ENCODE measurements at places on chromosomes 16 and 17. TPM values are rescaled to one million over a fixed set of nuclear protein-coding genes. Genes with fewer than 3 reads are reported as not detected.
A peak's percentile ranks its signal among the peaks of the same experiment; 100 is the strongest.

CTCF gene
- polyA plus RNA-seq: 88.3 TPM

HS3ST3B1 gene
- 26.8 TPM for polyA plus RNA-seq

CEP131 gene
- 15.7 TPM for polyA plus RNA-seq

SPATA22 gene
- polyA plus RNA-seq: 0.15 TPM

KRT39 gene
- not detected for polyA plus RNA-seq

TSNAXIP1 gene
- 7.8 TPM for polyA plus RNA-seq

LITAFD gene
- not detected for polyA plus RNA-seq

TAX1BP3 gene
- 78.4 TPM for polyA plus RNA-seq

TMC8 gene
- polyA plus RNA-seq: 1.4 TPM

MFSD11 gene
- 32.6 TPM for polyA plus RNA-seq

SRCIN1 gene
- polyA plus RNA-seq: 3.7 TPM

PRR15L gene
- 17.7 TPM for polyA plus RNA-seq

CBFA2T3 gene
- 2.1 TPM for polyA plus RNA-seq

TNK1 gene
- 5.5 TPM for polyA plus RNA-seq

CACNA1H gene
- 17.0 TPM for polyA plus RNA-seq

GPR139 gene
- polyA plus RNA-seq: not detected

- no peak for DNase-seq
These were observed 18.2 kb downstream of the CMTM4 start for GRCh38 chr16:66678337-66678736.

GRCh38 chr17:81959362-81960129, 1.4 kb downstream of the NOTUM start:
- no peak for DNase-seq

- DNase-seq: no peak
These were observed 40.5 kb upstream of the KCNJ2 start for GRCh38 chr17:70128727-70129238.

DNA sequence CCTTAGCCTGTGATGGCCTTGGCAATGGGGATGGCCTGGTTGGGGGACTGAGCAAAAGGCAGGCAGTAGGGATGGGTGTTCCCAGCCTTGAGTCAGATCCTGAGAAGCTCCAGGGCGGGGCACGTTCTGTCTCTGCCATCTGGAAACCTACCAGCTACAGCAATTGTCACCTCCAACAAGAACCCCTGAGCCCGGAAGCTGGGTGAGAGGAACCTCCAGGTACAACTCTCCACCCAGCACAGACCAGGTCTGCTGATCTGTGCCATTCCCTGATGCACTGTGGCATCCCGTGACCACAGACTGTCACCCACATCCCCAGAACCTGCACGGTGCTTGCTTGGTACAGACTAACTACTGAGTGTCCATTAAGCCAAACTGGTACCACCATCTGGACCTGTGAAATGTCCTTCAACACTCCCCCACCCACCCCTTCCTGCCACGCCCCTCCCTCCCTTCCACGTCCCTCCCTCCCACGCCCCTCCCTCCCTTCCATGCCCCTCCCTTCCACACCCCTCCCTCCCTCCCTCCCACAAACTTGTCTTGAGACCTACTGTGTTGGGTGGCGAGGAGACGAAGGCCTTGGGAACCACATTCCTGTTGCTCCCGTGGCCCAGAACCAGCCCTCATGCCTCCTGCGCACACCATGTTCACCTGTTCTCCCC, 16.6 kb downstream of the MYO15B start:
- no peak for DNase-seq

GRCh38 chr16:15782573-15783365, 74.1 kb downstream of the MYH11 start:
- no peak for DNase-seq

DNA sequence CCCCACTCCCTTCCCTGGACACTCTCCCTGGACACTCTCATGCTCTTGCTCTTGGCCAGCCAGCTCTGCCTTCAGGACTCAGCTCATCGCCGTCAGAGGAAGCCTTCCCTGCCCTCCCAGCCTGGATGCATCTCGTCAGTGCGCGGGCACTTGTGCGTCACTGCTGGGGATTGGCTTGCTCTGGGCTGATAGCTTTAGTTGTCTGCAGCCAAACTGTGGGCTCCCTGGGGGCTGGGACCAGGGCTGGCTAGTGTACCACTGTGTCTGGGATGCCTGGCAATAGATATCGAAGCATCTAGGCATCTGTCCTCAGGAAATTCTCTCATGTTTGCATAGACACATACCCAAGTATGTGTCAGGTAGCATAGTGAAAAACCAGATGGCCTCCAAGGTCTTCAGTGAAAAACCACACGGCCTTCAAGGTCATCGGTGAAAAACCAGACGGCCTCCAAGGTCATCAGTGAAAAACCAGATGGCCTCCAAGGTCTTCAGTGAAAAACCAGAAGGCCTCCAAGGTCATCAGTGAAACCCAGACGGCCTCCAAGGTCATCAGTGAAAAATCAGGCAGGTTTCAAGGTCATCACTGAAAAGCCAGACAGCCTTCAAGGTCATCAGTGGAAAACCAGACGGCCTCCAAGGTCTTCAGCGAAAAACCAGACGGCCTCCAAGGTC, 72.0 kb downstream of the CMIP start:
- DNase-seq: no peak

DNA sequence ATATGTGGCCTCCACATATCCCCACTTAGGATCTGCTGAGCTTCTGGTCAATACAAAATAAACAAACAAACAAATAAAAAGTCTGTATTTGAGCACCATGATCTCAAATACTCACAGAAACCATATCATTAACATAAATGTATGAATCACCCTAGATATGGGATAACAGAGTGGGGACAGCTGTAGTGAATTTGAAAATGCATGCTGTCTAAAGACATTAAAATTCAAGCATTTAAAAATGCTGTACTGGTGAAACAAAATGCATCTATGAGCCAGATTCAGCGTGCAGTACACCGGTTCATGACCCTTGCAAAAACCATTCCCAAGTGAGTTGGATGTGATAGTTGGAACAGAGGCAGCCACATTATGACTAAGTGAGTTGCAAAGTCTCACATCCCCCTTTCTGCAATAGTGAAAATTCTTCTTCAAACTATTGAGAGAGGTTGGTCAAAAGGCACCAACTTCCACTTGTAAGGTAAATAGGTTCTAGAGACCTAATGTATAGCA, 12.3 kb downstream of the GRIN2A start:
- no peak for DNase-seq

- no peak for DNase-seq
These were observed 173.1 kb upstream of the NLRP1 start for GRCh38 chr17:5757314-5757907.

- no peak for DNase-seq
These were observed 510.6 kb downstream of the CDH13 start for GRCh38 chr16:83137326-83137781.

- DNase-seq: no peak
These were observed 374.0 kb upstream of the ASIC2 start for GRCh38 chr17:33667052-33667509.

- DNase-seq: no peak
These were observed 4.6 kb downstream of the TRIM47 start for GRCh38 chr17:75873587-75874322.

DNA sequence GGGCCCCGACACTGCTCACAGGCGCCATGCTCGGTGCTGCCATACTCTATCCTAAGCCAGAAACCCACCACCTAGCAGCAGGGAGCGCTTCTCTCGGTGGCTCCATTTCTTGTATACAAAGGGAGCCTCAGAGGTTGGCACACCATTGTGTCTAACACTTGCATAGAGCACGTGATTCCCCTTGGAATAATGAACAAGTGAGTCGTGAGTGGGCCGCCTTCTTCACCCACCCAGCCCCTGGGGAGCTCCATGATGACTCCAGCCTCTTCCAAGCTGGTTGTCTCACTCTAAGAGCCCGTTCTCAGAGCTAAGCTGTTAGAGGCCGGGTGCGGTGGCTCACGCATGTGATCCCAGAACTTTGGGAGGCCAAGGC, 82.3 kb upstream of the ZNF469 start:
- DNase-seq: no peak

DNA sequence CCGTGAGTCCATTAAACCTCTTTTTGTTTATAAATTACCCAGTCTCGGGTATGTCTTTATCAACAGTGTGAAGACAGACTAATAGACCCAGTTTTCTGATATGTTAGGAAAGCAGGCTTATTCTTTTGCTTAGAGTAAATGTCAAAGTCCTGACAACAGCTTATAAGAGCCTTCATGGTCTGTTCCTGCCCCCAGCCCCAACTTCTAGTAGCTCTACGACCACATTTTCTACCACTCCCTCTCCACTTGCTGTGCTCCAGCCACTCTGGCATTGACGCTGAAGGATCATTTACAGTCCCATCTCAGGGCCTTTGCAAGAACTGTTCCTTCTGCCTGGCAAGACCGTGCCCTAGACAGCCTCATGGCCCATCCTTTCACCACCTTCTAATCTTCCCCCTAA, 104.6 kb upstream of the GPR139 start:
- DNase-seq: no peak

DNA sequence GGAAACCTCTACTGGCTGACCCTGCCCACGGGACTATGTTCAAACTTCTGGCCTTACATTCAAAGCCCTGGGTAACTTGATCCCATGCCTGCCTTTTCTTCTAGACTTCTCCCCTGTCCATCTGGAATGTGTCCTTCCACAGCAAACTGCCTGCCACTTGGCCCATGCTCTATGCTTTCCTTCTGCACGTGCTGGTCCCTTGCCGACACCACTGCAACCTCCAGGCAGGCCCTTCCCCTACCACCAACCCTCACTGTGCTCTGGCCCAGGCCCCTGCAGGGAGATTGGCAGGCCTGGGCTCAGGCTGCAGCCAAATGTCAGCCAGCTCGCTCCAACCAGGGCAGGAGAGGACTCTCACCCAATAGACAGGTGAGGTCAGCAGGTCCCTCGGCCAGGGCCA, 11.0 kb downstream of the HSD11B2 start:
- no peak for DNase-seq

DNA sequence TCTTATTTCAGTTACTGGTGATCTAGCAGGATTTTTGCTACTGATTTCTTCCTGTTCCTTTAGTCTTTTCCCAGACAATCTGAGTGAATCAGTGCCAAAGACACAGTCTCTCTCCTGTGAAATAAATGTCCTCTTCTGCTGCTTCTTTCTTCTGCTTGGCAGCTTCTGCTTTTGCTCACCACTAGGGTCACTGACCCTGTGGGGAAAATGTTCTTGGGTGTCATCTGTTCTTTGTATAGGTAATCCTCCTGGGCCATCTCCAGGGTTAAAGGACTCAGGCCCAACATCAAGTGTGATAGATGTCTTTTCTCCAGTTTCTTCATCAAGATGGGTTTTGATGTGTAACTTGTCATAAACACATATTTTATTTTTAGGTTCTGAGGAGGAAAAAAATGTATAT, 5.2 kb downstream of the PALB2 start:
- DNase-seq: no peak

GRCh38 chr16:24734382-24734781, 4.9 kb downstream of the TNRC6A start:
- DNase-seq: no peak

GRCh38 chr16:57264381-57264780, 19.3 kb downstream of the ARL2BP start:
- no peak for DNase-seq

DNA sequence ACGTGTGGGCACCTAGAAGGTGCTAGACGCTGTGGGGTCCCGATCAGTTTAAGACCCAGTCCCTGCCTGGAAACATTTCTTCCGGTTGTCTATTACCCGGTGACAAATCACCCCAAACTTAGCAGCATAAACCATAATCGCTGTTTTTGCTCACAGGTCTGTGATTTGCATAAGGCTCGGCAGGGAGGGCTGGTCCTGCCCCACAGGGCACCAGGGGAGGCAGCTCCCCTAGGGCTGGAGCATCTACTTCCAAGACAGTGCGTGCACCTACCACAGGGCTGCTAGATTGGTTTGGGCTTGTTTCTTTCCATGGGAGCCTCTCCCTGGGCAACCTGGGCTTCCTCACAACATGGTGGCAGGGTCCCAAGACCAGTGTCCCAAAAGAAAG, 214.5 kb upstream of the CIBAR2 start:
- no peak for DNase-seq

- peak; percentile 62 for DNase-seq
These were observed 15.6 kb upstream of the TMEM98 start for GRCh38 chr17:32912218-32912897.

GRCh38 chr16:12628536-12628935, 175.2 kb downstream of the CPPED1 start:
- no peak for DNase-seq

DNA sequence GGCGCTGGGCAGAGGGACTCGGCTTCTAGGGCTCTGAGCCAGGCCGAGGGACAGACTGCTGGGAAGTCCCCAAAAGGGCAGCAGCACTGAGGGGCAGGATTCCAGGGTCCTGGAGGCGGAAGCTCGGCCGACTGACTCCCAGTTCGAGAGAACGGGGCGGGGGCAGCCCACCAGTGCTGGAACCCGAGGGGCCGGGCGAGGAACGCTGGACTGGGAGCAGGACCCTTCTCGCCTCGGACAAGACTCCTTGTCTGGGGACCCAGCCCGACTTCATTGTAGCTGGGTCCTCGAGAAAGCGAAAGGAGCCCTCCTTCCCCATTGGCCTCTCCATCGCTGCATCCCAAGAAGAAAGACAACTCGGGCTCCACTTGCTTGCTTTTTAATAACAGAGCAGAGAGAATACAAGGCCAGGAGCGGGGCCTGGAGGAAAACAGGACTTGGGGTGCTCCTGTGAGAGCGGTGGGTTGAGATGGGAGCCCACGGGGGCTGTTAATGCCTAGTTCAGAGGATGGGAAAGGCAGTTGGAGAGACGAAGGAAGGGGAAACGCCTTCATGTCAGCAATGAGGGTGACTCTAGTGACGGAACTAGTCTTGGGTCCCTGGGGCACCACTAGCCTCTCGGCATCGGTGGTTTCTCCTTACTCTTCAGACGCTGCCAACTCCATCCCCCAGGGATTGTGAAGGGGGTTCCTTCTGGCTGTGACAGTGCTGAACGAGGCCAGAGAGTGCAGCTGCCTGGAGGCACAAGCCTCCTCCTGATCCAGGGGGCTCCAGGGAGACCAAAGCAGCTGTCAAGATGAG, 492 bp upstream of the CAMTA2 start:
- DNase-seq: no peak

DNA sequence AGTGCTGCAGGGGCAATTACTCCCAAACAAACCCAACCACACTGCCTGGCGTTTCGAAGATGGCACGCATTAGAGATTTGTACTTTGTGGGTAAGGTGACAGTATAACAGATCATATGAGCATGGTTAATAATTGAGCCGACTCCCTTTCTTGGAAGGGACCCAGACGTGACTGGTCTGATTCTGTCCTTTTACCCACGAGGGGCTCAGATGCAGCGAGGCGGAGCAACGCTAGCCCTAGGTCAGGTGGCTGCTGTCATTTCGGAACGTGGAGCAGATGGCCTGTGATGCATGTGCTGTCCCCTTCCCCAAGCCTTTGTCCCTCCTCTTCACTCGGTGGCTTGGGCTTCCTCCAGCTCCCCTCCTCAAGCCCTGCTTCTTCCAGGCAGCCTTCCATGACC, 84.2 kb downstream of the SNX29 start:
- DNase-seq: peak; percentile 49

DNA sequence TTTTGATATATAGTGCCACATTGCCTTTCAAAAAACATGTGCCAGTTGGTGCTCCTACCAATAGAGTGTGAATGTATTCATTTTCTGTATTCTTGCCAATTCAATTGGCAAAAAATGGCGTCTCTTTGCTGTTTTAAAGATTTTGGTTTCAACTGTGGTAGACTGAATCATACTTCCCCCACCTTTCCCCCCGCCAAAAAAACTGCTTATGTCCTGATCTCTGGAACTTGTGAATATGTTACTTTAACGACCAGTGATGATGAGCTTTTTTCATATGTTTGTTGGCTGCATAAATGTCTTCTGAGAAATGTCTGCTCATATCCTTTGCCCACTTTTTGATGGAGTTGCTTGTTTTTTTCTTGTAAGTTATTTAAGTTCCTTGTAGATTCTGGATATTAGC, 325.1 kb upstream of the KCNJ16 start:
- DNase-seq: no peak

GRCh38 chr17:59396134-59396826, 64.8 kb downstream of the YPEL2 start:
- DNase-seq: no peak

- DNase-seq: no peak
These were observed 9.6 kb upstream of the PRPSAP1 start for GRCh38 chr17:76363107-76363842.

Measured in left kidney (tissue), 8 donors.